ENCODE measurements at places on chromosomes 6 and 20.

DNA sequence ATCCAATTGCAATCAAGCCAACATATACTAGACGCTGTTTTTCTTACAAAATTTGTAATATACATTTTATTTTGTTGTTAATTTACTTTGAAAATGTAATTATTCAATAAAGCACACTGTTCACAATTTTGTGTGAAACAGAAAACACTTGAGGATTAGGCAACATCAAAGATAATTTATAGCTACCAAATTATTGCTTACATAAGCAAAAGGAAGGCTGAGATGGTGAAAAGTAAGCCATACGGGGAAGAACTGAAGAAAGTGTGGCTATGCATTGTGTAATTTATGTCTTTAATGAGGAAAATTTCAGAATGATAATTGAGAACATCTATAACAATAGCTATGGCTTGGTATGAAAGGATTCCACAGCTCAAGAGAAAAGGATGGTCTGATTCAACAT is 192.0 kb downstream of the RNF144B start:
- no peak for DNase-seq

GRCh38 chr20:58839474-58839874 is 11.2 kb downstream of the GNAS-AS1 start:
- DNase-seq, result no peak

DNA sequence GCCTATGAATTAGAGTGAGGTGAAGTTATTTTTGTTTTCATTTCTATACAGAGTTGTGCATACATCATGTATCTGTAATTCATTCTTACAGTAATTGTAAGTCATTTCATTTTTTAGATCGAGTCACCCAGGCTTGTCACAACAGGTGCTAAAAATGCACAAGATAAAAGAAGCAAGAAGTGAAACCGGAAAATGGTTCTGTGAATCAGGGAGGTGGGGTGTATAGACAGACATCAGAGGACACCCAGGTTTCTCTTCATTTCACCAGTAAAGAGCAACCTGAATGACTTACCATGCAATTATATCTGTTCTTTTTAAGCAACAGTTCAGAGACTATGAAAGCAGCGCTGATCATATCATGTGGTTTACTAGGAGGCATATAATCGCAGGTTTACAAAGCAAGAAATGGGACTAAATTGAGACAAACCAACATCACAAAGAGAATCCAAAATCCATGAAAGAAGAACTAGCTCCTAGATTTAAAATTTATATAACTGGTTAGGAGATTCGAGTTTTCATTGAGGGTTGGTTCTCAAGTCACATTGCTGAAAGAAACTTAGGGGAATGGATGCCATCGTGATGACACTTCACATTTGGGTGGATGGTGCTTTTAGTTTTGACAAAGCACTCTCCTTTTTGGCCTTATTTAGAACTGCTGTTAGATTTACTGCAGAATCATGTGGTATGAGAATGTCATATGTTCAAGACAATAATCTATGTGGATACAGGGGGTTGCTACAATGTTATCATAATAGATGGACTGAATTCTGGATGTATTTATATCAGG is 27.9 kb upstream of the TBC1D7 start:
- no peak for DNase-seq

GRCh38 chr6:155832596-155832995 is 377.0 kb upstream of the NOX3 start:
- no peak for DNase-seq

GRCh38 chr6:145844933-145845540 is 30.4 kb upstream of the FBXO30 start:
- no peak for DNase-seq

DNA sequence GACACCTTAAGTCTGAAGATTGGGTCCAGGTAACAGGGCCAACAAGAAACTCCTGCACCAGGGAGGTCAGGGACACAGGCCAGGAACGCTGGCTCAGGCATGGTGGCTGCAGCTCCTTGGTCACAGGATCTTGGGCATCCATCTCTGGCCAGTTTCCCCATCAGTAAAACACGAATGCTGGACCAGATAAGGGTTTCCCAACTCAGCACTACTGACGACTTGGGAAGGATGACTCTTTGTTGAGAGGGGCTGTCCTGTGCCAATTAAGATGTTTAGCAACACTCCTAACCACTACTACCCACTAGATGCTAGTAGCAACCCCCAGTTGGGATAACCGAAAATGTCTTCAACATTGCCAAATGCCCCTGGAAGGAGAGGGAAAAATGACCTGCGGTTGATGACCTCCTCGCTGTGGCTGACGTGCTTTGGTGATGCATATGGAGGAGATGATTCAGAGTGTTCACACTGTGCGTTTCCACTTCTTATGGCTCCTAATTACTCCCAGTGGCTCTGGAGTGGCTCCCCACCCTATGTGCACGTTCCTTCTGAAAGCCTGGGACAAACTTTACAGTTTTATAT is 261.9 kb downstream of the CDH26 start:
- DNase-seq, result no peak

GRCh38 chr6:14754751-14755513 is 490.9 kb upstream of the JARID2 start:
- DNase-seq, result no peak

DNA sequence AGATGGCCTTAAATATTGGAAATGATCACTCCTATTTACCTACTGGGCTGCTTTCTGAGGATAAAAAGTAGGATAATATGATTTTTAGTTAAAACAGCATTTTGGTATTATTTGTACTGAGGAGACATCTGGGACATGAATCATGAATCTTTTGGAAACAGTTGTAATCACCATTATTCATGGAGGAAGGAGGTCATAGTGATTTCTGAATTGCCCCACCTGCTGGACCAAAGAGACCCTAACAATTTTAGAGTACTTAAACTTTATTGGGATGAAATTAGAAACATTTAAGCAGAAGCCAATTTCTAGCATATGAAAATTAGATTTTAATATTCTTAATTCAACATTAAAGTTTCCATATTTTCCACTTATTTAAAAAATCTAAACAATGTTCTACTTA is 108.4 kb upstream of the SIM1 start:
- DNase-seq, result no peak

DNA sequence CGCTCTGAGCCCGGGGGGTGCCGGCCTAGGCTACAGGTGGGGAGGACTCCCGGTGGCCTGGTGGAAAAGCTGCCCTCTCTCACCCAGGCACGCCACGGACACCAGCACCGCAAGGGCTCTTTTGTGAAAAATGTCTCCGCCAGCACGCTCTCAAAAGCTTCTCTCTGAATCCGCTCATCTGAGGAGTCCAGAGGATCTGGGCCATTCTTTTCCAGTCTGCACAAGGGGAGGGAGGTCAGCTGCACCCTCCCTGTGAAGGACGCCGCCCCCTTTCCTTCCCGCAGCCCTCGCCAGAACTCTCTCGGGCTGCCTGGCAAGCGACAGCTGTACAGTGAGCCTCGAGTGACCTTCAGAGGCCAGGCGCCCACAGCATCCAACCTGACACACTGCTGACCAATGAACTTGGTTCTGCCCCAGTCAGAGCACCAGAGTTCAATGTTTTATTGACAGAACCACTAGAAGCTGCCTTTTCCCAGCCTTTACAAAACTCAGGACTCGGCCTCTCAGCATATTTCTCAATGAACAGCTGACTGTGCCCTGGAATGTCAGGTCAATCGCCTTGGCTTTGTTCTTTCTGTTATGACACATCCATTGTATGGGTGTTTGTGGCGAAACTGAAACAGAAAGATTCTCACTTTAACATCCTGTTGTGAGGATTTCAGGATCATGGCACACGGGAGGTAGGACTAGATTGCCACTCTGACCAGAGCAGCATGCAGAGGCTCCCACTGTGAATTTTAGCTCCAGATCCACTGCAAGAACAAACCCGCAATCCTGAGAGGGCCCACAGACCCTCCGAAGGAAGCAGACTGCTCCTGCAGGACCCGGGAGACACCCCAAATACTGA is 26.7 kb downstream of the SERPINB9 start:
- DNase-seq, result peak; percentile 25

GRCh38 chr6:170186006-170186935 is 104.6 kb downstream of the DLL1 start:
- DNase-seq, result no peak

Data from C1 segment of cervical spinal cord (tissue), 14 donors.